GM12864 (cell line): ENCODE measurements at places on chromosomes 6 and 20.

GRCh38 chr6:25485821-25486534, 166.0 kb upstream of the SCGN start:
- no peak for DNase-seq

DNA sequence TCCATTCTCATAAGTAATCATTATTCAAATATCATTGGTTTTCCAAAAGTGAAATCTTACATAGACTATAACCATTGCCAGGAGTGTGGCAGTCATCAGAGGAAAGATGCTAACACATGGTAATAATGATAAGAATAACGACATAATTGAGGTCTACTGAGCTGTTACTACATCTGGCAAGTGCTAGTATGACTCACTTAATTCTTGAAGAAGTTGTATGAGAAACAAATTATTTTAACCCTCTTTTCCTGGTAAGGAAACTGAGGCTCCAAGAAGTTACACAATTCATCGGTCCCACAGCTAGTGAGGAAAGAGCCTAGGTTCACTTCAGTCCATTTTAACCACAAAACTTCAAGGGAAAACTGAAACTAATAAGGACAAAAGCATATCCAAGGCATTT, 335.6 kb upstream of the BTBD3 start:
- DNase-seq = no peak

GRCh38 chr6:20340068-20340848, 61.4 kb upstream of the E2F3 start:
- DNase-seq = no peak

DNA sequence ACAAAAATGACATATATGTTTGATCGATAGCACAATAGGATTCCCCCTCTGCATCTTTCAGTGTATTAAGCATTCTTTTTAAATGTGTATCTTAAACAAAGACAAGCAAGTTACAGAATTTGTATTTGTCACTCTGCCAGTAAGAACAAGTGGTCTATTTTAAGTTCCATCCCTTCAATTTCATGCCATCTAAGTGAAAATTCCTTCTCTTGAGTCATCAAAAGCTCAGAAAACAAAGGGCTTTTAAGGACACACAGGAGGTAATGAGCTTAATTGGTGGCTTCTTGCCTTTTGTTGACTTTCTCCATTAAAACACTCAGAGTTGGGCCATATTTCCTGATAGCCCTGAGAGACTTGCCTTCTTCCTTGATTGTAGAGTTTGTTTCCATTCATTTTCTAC, 547.8 kb downstream of the TENT5A start:
- no peak for DNase-seq

DNA sequence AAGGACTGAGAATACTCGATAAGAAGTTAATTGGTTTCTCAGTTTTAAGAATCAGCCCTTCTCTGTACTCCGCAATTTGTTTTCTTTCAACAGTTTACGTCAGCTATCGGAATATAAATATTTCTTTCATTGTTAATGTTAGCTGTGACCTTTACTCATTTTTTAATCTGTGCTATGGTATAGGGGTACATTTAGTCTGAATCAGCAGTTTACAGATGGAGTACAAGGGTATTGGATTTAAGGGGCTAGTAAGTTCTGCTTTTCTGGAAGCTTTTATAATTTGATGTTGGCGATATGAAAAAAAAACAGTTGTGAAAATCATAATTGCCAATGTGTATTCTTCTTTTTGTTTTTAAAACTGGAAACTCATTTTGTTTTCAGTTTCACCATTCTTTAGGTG, 23.0 kb downstream of the FAM135A start:
- no peak for DNase-seq

DNA sequence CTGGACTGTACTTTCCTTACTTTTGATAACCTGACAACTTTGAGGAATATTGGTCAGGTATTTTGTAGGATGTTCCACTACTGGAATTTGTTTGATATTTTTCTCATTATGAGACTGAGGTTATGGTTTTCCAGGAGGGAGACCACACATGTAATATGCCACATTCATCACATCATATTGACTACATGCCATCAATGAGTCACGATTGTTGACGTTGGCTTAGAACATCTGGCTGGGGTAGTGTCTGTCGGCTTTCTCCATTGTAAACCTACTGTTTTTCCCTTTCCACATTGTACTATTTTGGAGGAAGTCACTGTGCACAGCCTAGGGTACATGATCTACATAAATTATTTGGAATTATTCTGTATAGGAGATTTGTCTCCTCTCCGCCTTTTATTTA, 1.4 kb upstream of the STX11 start:
- no peak for DNase-seq

DNA sequence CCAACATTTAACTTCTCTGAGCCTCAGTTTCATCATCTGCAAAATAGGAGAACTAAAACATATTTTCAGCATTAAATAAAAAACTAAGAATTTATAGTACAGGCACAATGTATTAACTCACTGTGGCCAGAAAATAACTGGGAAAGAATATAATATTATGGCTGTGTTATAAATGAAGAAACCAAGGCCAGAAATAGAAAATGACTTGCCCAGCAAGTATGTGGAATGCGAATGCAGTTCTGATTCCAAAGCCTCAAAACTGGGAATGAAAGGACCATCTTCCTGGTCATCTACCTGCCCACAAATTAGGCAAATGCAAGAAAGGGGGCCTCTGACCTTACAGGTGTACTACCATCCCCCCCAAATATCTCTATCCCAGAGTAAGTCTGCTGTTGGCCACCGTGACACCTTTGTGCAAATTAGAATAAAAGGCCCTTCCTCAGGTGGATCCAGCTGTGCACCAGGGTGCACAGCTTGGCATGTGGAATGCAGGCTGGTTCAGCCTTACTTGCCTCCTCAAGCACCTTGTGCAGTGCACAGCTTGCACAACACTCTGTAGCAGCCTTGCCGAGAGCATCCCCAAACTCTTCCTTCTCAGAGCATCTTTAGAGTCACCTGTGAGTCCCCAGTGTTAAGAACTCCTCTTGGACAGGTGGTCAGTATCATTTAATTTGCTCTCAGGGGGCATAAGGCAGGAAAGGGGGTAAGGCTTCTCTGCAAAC, 4.4 kb downstream of the SLC13A3 start:
- DNase-seq = no peak

- no peak for DNase-seq
Observed at GRCh38 chr6:90100059-90100665, 196.5 kb downstream of the BACH2 start.

- no peak for DNase-seq
Observed at GRCh38 chr6:32118782-32119628, 9.0 kb downstream of the ATF6B start.

DNA sequence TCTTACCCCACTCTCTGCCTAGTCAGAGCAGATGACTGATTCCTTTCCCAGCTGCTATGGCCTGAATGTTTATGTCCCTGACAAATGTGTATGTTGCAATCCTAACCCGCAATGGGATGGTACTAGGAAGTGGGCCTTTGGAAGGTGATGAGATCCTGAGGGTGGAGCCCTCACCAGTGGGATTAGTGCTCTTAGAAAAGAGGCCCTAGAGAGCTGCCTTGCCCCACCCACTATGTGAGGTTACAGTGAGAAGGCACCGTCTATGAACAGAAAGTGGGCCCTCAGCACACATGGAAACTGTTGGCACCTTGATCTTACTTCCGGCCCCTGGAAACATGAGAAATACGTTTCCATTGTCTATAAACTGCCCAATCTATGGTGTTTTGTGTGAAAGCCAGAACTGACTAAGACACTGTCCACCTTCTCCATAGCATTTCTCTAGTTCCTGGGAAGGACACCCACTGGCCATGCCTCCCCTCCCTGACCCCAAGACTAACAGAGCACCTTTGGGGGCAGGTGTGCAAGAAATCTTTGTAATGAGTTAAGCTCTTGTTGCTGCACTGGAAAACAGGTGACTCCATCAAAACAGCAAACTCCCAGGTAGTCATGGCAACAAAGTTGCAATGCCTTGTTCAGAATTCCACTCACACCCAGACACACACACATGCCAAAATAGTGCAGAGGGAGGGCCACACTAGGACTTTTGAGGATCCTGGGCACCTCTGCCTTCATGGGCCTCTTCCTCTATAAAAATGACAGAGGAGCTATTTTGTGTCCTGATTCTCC, 16.2 kb downstream of the GABRR2 start:
- DNase-seq = peak; percentile 46
